ENCODE measurements at places on chromosomes 5 and 9.

DNA sequence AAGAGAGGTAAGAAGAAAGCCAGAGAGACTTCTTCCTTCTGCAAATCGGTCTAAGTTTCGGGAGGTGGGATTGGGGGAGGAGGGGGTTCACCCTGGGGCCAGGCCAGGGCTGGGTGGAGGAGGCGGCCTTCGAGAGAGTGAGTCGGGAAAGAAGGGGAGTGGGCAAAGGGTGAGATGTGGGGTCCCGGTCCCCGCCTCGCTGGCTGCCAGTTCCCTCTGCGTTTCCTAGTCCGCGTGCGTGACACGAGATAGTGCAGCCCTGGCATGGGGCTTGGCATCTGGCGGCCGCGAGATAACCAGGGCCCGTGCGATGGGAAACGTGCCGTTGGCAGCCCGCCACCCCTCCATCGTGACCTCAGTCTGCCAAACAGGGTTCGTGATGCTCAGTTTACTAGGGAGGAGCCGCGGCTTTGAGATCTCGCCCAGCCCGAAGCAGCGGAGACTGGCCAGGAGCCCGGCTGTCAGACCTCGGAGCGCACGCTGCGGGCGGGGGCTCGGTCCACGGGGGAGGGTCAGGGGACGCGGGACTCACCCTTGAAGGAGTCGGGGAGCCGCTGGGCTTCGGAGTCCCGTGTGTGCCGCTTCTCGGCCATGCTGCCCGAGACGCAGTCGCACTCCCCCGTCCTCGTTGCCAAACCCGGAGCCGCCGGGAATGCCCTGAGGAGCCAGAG is at the start of gene STOM:
Gene STOM (minus strand): TSS at position 656 of the 671 bp plus-strand sequence. CDS start 63 bp downstream, at position 593.
- DNase-seq, result no peak

DNA sequence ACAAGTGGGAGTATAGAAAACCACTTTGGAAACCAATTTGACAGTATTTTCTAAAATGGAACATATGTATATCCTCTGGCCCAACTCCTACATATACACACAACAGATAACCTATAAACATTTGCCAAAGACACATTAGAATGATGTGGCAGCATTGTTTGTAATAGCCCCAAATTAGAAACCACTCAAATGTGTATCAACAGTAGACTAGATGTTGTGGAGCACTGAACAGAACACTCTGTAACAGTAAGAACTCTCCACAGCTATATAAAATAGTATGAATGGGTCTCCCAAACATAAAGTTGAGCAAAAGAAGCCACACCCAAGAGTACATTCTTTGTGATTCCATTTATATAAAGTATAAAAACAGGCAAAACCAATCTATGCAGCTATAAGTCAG is 6.1 kb downstream of the ZNF622 start:
- DNase-seq, result no peak

GRCh38 chr5:169213479-169213878 is 87.5 kb downstream of the SLIT3 start:
- DNase-seq, result no peak

DNA sequence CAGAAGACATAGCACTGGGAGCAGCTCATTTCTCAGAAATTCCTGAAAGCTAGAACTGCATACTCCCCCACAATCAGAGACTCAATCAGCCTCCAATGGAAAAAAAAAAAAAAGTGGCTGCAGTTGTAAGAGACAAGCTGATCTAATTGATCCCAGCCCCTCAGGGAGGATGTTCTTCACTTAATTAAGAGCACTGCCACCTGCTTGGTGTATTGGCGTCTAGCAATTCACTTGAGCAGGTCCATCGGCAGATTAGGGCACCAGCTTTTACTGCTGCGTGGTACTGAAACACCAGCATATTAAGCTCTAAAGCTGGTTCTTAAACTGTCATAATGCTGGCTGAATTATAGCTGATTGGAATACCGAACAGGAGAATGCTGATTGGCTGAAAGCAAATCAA is 1890.1 kb upstream of the WWC1 start:
- no peak for DNase-seq

DNA sequence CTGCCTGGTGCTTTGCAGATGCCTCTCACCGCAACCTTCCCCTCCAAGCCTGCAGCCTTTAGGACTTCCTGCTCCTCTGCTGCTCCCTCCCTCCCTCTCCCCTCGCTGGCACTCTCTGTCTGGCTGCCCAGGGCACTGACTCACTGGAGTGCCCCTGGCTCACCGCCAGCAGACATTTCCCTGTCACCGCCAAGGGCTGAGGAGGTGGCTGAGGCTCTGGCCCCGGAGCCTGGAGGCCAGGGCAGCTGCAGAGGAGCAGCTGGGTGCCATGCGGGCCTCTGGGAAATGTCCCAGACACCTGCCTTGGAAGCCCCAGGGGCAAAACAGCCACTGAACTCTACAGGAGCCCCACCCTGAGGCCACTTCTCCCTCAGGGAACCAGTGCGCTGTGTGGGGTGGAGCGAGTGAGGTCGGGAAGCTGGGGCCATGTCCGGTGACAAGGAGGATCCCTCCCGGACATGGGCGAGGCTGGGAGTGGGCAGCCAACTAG is 53.4 kb downstream of the TENT4A start:
- peak; percentile 97 for DNase-seq

- no peak for DNase-seq
These were observed 1.9 kb upstream of the IL13 start for GRCh38 chr5:132655821-132656773.

DNA sequence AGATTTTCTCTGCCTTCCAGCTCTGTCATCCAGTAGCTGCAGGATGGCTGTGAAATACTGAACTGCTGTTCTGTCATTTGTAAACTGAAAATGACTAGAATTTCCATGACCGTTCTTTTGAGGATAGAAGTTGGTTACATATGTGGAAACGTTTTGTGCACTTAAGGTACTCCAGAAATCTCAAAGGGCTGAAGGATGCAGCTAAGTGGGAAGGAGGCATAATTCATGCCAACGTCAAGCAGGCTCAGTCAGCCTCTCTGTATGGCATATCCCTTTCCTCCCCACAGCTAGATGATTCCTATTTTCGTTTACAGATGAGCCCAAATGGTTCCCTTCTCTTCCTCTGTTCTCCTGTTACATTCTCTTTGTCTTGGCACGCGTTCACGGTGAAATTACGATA is 257.6 kb downstream of the FBXL7 start:
- DNase-seq, result no peak

- DNase-seq, result no peak
These were observed 15.9 kb upstream of the TNFAIP8 start for GRCh38 chr5:119339965-119340364.

- no peak for DNase-seq
These were observed 607.5 kb upstream of the SEMA6A start for GRCh38 chr5:117182104-117182503.

- DNase-seq, result no peak
These were observed 910 bp downstream of the TDRD7 start for GRCh38 chr9:97412626-97413385.

GRCh38 chr9:16817002-16817401 is 53.5 kb downstream of the BNC2 start:
- no peak for DNase-seq

DNA sequence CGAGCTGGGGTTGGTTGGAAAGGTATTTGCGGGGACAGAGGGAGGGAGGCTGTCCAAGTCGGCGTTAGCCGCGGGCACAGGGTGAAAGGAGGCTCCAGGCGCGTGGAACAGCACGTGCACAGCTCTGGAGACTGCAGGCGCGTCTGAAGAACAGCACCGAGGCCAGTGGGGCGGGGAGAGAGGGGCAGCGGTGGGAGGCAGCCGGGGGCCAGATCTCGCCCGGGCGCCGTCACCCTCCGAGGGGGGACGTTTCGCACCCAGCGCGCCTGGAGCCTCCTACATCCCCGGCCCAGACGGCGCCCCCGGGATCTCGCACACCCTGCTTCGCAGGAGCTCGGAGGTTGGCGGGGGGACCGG is 79.6 kb downstream of the NTNG2 start:
- no peak for DNase-seq

Data from NCI-H1105 (cell line).